ENCODE measurements at places on chromosomes 16 and 17.

- DNase-seq, result no peak
Measured at GRCh38 chr17:39057701-39058206, 90.6 kb upstream of the FBXO47 start.

DNA sequence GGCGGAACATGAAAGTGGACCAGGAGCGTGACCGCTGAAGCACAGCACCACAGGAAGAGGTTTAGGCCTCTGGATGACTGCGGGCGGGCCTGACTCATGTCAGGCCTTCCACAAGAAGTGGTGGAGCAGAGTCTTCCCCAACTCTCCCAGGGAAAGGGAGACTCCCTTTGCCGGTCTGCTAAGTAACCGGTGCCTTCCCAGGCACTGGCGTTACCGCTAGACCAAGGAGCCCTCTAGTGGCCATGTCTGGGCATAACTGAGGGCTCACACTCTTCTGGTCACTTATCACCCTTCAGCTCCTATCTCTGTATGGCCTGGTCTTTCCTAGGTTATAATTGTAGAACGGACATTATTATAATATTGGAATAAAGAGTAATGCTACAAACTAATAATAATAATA, 1931.9 kb downstream of the TP53TG3F start:
- peak; percentile 1 for DNase-seq

- no peak for DNase-seq
Measured at GRCh38 chr17:74646231-74646630, 22.7 kb upstream of the CD300E start.

DNA sequence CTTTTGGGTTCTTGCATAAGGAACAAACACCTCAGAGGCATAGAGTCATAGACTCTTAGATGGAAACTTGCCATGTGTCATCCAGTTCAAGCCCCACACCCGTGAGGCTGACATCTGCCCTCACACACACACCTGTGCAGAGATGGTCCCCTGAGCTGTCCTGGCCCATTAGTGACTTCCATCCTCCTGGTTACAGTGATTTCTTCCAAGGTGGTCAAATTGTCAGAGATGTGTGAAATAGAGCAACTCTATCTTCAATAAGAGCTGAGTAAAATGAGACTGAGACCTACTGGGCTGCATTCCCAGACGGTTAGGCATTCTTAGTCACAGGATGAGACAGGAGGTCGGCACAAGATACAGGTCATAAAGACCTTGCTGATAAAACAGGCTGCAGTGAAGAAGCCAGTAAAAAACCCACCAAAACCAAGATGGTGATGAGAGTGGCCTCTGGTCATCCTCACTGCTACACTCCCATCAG, 342.2 kb upstream of the TNRC6C start:
- no peak for DNase-seq

DNA sequence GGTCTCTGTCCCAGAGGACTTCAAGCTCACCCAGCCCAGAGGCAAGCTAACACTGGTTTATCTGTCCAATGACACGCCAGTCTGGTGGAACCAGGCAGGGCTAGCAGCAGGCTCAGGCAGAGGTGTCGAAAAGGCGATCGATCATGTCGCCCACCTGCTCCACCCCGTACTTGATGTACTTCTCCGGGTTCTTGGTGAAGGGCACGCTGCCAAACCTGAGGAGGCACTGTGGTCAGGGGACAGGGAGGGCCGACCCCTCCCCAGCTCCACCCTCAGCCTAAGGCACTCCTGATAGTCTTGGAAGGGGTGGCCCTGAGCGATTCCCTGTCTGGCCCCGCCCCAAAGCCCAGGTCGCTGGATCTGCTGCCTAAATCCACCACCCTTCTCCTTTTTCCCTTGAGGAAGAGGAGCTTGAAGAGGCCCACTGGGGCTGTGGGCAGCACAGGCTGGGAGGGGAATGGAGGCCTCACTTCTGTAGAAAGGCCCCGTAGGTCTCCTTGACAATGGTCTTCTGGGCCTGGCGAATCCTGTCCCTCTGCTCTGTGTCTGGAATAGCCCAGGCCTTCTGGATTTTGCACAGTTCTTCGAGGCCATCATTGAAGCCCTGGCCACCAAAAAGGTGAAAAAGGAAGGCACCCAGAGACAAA, 4.7 kb downstream of the ZACN start:
- no peak for DNase-seq
